ENCODE measurements at places on chromosomes 2 and 18.
A peak's percentile ranks its signal among the peaks of the same experiment; 100 is the strongest.

DNA sequence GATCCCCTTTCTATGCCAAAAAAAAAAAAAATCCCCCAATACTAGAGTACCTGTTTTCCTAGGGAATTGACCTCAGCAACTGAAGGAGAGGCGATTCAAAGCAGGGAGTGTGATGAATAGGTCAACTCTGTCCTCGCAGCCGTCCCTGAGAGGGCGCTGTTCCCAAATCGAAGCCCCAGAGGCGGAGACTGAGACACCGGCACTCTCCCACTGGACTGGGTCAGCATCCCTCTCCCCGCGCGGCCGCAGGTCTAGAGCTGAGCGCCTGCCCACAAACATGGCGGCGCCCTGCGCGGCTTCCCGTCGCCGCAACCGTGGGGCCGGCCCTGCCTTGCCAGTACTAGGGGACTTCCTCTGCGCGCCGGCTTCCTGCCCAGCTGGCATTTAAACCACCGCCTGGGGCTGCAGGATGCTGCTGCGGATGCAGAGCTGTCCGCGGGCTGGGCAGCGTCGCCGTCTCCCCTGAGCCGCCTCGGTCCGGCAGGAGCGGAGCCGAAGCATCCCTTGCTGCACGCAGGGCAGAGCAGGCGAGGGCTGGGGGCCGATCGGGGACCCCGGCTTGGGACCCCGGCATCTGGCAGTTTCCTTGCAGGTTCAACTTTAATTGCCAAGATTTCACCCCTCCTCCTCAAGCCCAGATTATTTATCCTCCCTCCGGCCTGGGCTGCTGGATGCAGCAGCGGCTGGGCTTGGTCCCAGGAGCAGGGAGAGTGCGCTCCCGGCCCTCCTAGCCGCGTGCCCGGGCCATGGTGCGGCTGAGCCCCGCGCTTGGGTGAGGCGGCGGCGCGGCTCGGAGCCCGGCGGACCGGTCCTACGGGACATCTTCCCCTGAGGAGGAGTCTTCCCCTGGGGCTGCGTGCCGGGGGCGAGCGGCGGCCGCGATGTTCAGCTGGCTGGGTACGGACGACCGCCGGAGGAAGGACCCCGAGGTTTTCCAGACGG, at the start of gene EHD3:
TSS of gene EHD3 (plus strand) at position 412 of the 942 bp plus-strand sequence. CDS start at position 882, 470 bp downstream.
- DNase-seq, result peak; percentile 79

DNA sequence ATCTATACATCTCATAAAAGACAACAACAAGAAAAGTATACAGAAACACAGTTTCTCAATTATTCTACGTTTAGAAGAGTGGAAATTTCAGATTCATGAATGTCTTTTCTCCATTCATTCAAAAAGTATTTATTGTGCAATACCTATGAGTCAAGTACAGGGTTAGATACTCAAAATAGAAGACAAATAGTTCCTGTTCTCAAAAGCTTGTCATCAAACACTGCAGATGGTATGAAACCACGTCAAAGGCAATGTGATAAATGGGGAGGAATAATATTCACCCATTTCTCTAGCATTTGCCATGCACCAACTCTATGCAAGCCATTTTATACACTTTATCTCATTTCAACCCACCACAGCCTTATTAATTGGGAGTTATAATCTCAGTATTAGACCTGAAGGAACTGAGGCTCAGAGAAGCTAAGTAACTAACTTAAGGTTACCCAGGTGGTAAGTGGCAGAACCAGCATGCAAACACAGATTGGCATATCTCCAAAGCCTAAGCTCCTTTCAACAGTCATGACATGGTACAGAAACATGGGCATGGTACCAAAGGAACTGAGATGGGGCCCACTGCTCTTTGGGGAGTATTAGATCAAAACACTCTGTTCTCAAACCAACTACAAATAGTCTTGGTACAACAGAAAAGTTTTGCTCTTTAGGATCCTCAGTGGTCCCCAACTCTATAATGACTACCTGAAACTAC, 67.2 kb upstream of the NPAS2 start:
- DNase-seq, result peak; percentile 56

GRCh38 chr2:236938126-236938525, 147.6 kb upstream of the COPS8 start:
- DNase-seq, result no peak

- DNase-seq, result no peak
Measured at GRCh38 chr2:11473659-11474433, 7.9 kb upstream of the E2F6 start.

DNA sequence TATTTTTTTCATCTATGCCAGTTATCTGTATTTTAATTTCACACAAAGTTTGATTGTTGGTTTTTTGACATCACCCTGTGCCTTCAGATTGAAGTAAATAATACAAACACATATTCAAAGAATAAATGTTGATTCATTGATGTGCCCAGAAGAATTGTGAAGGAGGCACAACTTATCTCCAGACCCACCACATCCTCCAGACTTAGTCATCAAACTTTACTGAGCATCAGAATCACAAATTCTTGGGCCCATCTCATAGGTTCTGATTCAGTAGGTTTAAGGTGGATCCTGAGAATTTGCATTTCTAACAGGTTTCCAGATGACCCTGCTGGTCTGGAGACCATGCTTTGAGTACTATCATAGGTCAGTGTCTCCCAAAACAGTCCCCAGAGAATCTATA, 82.8 kb upstream of the PIK3C3 start:
- DNase-seq, result no peak

- no peak for DNase-seq
Measured at GRCh38 chr18:36073676-36074075, 6.3 kb upstream of the RPRD1A start.

DNA sequence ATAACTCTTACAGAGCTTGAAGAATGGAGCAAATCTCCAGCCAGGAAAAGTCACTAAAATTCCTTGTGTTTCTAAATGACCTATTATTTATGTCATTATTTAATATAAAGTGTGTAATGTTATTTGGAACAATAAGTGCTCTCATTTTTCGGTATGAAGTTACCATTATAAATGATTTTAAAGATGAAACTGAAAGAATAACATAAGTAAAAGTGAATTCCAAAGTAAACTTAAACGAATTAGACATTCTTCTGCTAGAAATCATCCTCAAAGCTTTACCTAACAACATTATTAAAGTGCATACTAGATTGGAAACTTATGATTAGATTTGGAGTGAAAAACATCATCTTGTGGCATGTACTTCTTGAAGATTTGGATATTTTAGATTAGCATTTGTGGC, 897.2 kb upstream of the CDH2 start:
- no peak for DNase-seq

- DNase-seq, result no peak
Measured at GRCh38 chr2:236156860-236157194, 11.4 kb downstream of the GBX2 start.

- DNase-seq, result peak; percentile 58
Measured at GRCh38 chr2:88658326-88658725, 31.1 kb upstream of the EIF2AK3 start.

GRCh38 chr18:74126684-74127655, 20.7 kb downstream of the FBXO15 start:
- DNase-seq, result no peak

GRCh38 chr2:148096012-148096411, 75.1 kb downstream of the MBD5 start:
- no peak for DNase-seq

- DNase-seq, result peak; percentile 50
Measured at GRCh38 chr2:42792583-42793333, at the start of gene HAAO. HAAO (minus strand) TSS chr2:42792583; CDS start chr2:42792536, 47 bp downstream.

GRCh38 chr2:103292573-103292972, 530.7 kb downstream of the TMEM182 start:
- DNase-seq, result no peak

- DNase-seq, result no peak
Measured at GRCh38 chr2:224753743-224754540, 37.8 kb upstream of the CCDC195 start.

GRCh38 chr2:437756-438393, 150.0 kb upstream of the ALKAL2 start:
- DNase-seq, result no peak

GRCh38 chr2:184927040-184927439, 328.7 kb downstream of the ZNF804A start:
- no peak for DNase-seq

DNA sequence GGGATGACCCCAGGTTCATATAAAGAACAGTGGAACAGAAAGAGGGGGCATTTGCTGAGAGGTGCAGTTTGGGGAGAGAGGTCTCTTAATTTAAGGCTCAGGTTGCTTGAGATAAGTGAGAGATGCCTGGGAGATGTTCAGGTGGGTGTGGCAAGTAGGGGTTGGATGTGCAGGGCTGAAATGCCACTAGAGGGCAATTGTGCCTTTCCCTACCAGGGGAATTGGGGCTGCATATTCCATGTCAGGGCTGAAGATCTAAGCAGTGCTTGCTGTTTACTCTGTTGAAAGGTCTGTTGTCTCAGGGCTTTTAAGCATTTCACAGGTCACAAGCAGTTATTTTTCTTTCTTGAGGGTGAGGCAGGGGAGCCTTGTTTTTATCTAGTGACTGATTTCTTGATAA, 7.8 kb downstream of the CCDC85A start:
- DNase-seq, result no peak

DNA sequence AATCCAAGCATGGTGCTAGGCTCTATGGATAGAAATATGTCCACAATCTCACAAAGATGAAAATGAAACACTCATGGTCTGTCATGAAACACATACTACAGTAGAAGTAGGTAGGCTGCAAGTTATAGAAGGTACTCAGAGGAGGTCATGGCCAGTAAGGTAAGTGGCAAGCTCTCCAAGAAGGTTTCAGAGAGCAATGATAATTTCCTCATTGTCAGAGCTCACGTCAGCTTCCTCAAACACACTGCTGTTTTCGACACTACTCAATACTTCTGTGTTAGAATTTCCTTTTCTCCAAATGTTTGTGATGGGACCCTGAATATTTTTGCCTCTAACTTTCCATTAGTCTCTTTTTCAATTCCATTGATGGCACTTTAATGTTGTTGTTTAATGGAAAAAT, 25.5 kb downstream of the CCDC141 start:
- DNase-seq, result peak; percentile 12

DNA sequence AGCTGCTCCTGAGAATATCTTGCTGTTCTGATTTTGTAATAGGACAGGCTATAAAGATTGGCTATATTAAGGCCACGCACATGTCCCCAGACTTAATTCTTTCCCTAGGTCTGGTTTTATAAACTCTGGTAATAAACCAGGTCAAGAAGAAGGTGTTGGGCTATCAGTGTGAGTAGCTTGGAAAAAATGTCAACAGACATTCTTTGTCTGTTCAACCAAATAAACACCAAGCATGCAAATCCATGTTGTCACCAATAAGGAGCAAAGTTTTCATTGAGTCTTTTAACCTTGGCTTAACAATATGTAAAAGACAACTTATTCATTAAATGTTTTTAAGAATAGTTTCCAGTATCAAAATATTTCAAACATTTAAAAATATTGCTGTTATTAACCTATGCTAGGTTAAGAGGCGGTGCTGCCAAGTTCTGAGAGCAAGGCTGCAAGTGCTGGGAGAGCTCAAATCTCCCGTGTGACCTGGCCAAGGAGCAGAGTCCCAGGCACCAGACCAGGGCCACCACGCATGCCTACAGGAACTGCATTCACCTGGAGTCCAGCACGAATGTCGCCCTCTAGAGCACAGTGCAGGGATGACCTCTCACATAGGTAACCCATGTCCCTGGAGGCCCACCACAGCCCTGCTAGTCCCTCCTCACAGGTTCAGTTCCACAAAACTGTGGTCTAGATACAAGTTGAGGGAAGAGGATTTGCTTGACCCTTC, 120.5 kb upstream of the POU3F3 start:
- DNase-seq, result peak; percentile 30

- peak; percentile 31 for DNase-seq
Measured at GRCh38 chr2:58032016-58032763, 14.4 kb upstream of the VRK2 start.

DNA sequence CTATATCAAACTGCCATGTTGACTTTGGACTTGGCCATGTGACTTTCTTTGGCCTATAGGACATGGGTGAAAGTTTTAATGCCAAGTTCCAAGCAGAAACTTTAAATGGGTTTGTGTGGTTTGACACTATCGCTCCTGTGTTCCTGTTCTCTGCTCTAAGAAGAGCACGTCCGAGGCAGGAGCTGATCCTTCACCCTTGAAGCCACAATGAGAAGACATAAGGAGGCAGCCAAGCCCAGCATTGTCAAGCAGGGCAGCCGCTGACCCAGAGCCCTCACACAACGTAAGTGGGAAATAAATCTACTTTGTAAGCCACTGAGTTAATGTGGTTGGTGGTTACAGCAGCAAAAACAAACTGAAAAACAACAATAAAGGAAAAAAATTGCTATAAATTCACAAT, 422.4 kb downstream of the PID1 start:
- no peak for DNase-seq

- no peak for DNase-seq
Measured at GRCh38 chr2:102158011-102158755, 15.6 kb downstream of the IL1R1 start.

- no peak for DNase-seq
Measured at GRCh38 chr2:118667964-118668363, 179.5 kb downstream of the EN1 start.

DNA sequence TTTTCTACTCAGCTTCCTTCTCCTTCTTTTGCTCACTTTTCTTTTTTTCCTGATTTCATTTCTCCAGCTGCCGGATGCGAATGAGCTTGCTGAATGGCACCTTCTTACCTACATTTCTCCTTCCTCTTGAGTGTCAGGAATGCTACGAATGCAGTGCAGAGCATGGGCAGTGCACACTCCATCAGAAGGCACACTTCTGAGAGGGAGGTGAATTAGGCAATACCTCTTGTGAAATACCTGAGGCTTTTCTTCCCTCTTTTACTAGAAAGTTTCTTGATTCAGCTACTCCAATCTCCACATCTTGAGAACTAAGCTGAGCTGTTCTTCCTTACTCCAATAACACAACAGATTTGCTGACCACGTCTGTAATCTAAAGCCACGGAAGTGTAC, 51.1 kb downstream of the PLEKHM3 start:
- DNase-seq, result peak; percentile 52

- DNase-seq, result peak; percentile 9
Measured at GRCh38 chr2:7758073-7758759, 841.0 kb downstream of the RNF144A start.

GRCh38 chr2:15636972-15637785, 45.5 kb downstream of the DDX1 start:
- peak; percentile 67 for DNase-seq

DNA sequence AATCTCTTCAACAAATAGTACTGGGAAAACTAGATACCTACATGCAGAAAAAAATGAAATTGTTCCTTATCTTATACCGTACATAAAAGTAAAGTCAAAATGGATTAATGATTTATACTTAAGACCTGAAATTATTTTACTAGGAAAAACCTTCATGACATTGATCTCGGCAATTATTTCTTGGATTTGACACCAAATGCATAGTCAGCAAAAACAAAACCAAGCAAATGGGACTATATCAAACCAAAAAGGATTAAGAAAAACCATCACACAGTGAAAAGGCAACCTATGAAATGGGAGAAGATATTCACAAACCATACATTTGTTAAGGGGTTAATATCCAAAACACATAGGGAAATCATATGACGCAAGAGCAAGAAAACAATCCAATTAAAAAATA, 433.6 kb downstream of the LRATD1 start:
- no peak for DNase-seq

- DNase-seq, result no peak
Measured at GRCh38 chr2:42914314-42914713, 121.9 kb upstream of the HAAO start.

DNA sequence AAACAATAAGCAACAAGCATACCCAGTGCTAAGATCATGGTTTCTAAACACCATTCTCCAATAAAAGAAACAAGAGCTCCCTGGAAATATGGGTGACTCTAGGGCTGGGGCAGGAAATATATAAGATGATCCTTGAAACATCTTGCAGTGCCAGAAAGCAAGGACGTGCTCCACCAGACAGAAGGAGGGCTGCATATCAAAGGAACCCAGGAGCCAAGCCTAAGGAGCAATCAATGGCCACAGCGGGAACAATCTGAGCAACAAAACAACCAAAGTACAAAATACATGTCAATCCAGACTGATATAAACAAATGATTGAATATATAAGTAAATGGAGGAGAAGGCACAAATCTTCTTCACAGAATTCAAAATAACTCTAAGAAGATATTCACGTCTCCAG, 10.1 kb downstream of the SPIRE1 start:
- no peak for DNase-seq
